ENCODE measurements at places on chromosomes 1 and 21.

DNA sequence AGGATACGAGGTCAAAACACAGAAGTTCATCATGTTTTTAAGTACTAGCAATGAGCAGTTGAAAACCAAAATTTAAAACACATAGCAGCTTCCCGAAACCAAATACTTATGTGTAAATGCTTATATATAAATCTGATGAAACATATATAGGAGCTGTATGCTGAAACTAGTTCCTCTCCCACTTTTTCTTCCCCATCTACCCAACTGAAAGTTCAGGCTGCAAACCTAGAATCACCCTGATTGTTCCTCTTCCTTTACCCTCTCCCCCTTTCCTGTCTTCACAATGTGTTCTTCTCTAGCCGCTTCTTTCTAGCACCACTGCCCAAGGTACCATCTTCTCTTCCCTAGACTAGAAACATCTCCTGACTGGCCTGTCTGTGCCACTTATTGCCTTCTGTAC lies 90.6 kb downstream of the ST3GAL3 start:
- no peak for DNase-seq

DNA sequence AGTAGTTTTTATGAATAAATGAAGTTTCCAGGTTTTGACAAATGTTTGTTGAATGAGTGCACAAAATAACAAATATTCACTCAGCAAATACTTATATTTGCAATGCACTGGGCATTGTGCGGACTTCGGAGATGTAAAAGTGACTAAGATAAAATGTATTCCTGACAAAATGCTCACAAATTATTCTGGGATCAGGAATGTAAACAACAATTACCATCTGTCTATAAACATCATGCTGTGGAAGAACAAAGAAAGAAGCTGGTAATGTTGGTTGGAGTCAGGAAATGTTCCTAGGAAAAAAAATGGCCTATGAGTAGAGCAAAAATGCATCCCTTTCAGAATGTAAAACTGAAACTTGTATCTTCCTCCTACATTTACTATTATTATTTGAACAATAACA lies 68.5 kb downstream of the CRB1 start:
- no peak for DNase-seq

DNA sequence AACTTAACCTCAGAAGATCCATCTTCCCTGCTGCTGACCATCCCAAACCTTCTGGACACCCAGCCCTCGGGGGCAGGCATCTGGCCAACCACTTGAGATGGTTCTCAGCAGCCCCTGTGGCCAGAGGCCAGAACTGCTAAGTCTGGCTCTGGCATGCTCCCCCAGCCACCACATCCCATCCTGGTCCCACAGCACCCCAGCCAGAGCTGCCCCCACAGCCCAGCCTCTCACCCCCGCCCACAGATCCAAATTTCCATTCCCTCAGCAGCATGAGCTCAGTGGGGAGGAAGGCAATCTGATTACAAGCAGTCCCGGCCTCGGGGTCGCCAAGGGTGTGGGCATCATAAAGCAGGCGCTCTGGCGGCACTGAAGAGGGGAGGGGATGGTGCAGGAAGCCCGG lies 45.6 kb downstream of the GLIS1 start:
- no peak for DNase-seq

DNA sequence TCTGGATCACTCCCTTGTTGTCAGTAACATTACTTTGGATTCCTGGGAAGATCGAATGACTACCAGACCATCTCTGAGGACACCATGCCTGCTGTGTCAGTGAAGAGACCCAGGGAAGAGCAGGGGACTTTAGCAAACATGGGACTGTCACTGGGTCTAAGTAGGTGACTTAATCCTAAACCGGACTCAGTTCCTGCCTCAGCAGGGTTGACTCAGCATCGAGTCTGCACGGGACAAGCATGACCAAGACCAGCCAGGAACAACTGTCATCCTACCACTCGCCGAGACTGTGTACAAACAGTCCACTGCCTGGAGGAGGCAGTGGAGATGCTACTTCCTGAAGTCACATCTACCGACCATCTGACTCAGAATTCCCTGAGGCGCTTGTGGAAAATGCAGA lies 53.2 kb upstream of the RAB4A start:
- DNase-seq = no peak

DNA sequence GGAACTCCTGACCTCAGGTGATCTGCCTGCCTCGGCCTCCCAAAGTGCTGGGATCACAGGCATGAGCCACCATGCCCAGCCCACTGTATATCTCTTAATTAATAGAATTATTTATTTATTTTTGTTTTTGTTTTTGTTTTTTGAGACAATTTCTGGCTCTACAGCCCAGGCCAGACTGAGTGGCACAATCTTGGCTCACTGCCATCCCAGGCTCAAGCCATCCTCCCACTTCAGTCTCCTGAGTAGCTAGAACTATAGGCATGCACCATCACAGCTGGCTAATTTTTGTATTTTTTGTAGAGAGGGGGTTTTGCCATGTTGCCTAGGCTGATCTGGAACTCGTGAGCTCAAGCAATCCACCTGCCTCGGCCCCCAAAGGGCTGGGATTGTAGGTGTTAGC lies 15.7 kb upstream of the WDTC1 start:
- DNase-seq = no peak

DNA sequence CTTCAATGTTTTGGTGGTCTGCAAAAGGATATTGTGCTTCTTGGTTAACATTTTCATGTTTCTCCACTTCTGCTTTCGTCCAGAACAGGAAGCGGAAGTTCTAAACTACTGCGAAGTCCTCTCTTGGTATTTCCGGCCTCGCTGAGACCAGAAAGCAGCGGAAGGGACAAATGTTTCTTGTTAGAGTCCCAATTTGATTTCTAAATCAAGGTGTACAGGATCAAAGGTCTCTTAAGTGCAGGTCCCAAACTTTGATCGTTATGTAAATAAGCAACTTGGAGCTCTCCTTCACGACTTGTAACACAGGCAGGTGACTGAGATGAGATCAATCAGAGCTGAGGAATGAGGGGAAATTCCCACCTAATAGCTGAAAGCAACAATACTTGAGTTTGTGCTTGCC lies 40.1 kb upstream of the HMCN1 start:
- DNase-seq = no peak

- no peak for DNase-seq
These were observed 26.6 kb downstream of the RPS6KA1 start for GRCh38 chr1:26556111-26556510.

- no peak for DNase-seq
These were observed 19.2 kb downstream of the FAM89A start for GRCh38 chr1:231020816-231021215.

DNA sequence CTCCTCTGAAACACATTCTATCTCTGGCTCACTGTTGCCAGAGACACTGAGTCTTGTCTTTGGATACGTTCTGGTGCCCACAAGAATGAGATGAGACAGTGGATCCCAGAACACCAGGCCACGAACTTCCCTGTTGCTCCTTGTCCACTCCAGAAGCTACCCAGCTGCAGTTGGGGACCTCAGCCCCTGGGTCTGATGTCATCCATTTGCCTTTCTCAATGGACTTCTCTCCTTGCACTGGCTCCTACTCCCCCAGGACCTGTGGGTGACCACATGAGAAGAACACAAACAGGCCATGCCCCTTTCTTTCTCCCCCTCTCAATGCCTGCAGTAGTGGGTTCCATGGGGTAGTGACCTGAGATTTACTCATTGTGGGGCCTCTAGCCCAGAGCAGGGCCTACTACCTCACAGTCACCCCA lies 5.9 kb downstream of the NBPF1 start:
- DNase-seq = no peak

DNA sequence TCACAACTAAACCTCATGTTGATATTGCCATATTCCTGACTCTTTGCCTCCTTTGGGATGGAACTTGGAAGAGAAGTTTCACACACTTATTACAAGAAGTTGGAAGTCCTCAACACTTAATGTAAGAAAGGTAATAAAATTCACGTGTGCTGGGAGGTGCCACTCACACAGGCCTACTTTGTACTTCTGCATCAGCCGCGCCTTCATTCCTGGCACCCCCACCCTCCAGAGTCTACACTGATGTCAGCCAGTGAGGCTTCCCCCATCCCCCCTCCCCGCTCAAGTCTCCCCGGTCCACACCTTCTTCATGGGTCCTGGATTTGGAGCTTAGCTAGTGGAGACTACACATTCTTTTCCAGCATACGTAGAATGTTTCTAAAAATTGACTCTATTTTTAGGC lies 24.8 kb upstream of the SLC45A1 start:
- DNase-seq = no peak

Data from AG08396 (cell line).